Immature natural killer cell (primary cell): ENCODE measurements at places on chromosomes 2 and 18. TPM values are rescaled to one million over a fixed set of nuclear protein-coding genes. Genes with fewer than 3 reads are reported as not detected.

Gene PRKAG3
- polyA plus RNA-seq = not detected

Gene RBFA
- polyA plus RNA-seq = 7.6 TPM

Gene CCNYL1
- 1.3 TPM for polyA plus RNA-seq

Gene RIT2
- polyA plus RNA-seq = not detected

Gene RNU2-63P
- not detected for polyA plus RNA-seq

Gene PARD6G
- polyA plus RNA-seq = 0.06 TPM

Gene GPR55
- not detected for polyA plus RNA-seq

Gene CHST10
- 5.0 TPM for polyA plus RNA-seq

Gene LYG1
- not detected for polyA plus RNA-seq

Gene WNT10A
- polyA plus RNA-seq = 0.19 TPM

Gene CAPN14
- polyA plus RNA-seq = not detected

Gene STRADB
- polyA plus RNA-seq = 36.6 TPM

Gene CNTNAP5
- not detected for polyA plus RNA-seq

Gene CXCR1
- 13.0 TPM for polyA plus RNA-seq

Gene CFC1
- not detected for polyA plus RNA-seq

Gene DCDC2C
- not detected for polyA plus RNA-seq

Gene SCYGR4
- not detected for polyA plus RNA-seq

Gene LIMS3
- polyA plus RNA-seq = 4.0 TPM
